ENCODE measurements at places on chromosomes 11 and 22.

GRCh38 chr11:3186166-3186953 lies 21.2 kb upstream of the OSBPL5 start:
- DNase-seq: no peak

- no peak for DNase-seq
Observed at GRCh38 chr11:15864026-15864805, 492.1 kb downstream of the SOX6 start.

DNA sequence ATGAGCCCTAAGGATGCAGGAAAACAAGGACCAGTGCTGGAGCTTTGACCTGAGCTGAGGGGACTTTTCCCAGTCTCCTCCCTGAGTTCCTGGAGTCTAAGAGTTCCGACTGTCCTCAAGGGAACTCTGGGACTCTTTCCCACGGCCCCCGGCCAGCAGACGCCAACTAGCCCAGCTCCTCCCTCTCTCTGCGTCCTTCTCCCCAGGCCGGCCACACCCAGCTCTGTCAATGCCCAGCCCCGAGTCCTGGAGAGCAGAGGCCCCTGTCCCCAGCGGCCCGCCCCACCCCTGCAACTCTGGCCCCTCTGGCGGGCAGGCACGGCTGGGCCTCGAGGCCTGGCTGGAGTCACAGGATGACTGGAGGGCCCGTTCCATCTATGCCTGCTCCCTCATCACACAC lies 29.8 kb downstream of the NECTIN1 start:
- DNase-seq: no peak

- no peak for DNase-seq
Observed at GRCh38 chr11:45045683-45046471, 95.2 kb upstream of the TP53I11 start.

Measured in NCI-H748 treated with DMSO at 0.1 percent for 48 hours (cell line).